ENCODE measurements at places on chromosomes 13 and 19. TPM values are rescaled to one million over a fixed set of nuclear protein-coding genes. Genes with fewer than 3 reads are reported as not detected.

DNA sequence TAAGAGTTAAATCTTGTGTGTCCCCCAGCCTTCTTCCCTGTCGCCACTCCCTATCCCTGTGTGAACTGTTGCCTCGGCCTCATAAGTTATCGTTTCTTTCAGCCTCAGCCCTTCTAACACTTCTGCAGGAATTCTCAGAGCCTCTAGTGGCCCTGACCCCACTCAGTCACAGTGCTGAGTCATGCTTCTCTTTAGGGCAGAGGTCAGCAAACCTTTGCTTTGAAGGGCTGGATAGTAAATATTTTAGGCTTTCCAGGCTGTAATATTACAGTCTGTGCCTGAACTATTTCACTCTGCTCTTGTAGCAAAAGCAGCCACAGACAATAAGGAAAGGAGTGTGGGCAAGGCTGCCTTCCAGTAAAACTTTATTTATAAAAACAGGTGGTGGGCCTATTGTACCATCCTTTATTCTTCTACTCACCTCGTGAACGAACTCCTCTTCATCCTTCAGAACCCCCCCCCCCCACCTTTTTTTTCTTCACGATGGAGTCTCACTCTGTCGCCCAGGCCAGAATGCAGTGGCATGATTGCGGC, 22.1 kb downstream of the MYO9B start:
- no peak for DNase-seq

- DNase-seq = no peak
Measured at GRCh38 chr13:22758245-22758644, 422.5 kb upstream of the SGCG start.

The CDC42EP5 gene
- 0.61 TPM for total RNA-seq

DNA sequence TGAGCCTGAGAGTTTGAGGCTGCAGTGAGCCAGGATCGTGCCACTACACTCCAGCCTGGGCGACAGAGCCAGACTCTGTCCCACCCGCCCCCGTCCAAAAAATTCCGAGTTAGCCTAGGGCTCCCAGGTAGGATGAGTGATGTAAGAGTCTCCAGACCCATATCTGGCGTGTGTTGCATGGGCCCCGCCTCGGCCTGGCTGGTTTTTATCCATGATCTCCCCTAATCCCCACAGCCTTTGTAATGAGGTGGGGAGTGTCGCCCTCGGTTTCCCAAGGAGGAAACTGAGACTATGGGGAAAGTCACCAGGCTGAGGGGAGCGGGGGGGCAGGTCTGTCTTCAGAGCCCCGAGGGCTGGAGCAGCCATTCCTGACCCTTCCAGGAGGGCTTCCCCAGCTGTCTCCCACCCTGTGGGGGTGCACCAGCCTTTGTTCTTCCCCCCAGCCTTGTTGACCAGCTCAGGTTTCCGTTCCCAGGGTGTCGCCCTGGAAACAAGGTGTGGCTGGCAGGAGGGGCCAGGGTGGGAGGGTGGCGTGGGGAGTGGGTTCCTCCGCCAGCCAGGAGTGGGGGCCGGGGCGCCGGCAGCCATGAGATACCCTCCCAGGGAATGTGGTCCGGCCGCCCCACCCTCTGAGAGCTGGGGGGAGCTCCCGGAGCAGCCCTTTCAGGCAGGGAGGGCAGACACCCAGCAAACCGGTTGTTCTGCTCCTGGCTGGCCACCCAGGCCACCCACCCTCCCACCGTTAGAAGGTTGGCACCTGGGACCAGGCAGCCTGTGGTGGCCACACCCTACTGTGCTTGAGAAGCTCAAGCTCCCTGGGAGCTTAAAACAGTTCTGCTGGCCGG, 11.5 kb downstream of the MYH14 start:
- no peak for DNase-seq

GRCh38 chr13:46334035-46334822, 52.8 kb downstream of the RUBCNL start:
- no peak for DNase-seq

DNA sequence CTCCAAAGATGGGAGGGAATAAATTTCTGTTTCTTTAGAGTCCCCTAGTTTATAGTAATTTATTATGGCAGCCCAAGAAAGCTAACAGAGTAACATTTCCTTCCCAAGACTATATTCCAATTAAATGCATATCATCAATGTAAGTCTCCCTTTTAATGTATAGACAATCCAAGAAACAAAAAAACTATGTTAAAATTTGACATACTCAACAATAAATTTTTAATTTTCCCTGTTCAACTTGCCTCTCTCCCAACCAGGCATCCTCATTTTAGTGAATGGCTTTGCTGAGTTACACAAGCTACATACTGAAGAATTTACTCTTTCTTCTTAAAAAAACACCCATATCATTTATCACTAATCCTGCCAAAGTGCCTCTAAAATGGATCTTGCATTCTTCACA, 1357.7 kb downstream of the PCDH9 start:
- DNase-seq = no peak

DNA sequence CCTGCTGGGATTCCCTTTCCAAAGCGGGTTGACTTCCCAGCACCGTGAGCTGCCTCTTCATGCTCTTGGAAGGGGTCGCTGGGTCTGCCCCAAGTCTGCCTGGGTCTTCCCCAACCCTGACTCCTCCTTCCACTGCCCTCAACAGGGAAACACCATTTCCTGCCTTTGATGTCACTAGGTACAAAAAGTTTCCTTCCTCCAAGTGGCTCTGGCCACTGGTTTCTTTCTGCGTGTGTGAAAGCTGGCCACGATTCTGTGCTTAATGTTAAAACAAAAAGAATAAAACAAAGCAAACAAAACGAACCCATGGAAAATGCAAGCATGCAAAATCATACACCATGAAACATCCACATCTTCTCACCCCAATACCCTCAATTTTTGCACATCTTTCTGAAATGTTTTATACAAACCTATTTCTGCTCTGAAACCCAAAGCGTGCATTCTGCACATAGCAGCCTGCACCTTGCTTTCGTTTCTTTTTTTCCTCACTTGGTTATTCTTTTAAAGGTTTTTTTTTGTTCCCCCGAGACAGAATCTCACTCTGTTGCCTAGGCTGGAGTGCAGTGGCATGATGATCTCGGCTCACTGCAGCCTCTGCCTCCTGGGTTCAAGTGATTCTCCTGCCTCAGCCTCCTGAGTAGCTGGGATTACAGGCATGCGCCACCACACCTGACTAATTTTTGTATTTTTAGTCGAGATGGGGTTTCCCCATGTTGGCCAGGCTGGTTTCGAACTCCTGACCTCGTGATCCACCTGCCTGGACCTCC, 12.5 kb upstream of the TNFSF9 start:
- DNase-seq = peak; percentile 76

The UBA52 gene
- total RNA-seq = 1,325 TPM

GRCh38 chr13:25928941-25929505, 122.8 kb downstream of the SHISA2 start:
- no peak for DNase-seq

- no peak for DNase-seq
Measured at GRCh38 chr19:55684946-55685681, 10.1 kb downstream of the EPN1 start.

- no peak for DNase-seq
Measured at GRCh38 chr19:15828121-15828610, 12.7 kb upstream of the OR10H1 start.

- DNase-seq = no peak
Measured at GRCh38 chr19:13797870-13798269, 2.6 kb downstream of the ZSWIM4 start.

- no peak for DNase-seq
Measured at GRCh38 chr19:45154064-45154827, 6.5 kb downstream of the NKPD1 start.

- DNase-seq = no peak
Measured at GRCh38 chr19:18771328-18772242, 19.5 kb downstream of the COMP start.

DNA sequence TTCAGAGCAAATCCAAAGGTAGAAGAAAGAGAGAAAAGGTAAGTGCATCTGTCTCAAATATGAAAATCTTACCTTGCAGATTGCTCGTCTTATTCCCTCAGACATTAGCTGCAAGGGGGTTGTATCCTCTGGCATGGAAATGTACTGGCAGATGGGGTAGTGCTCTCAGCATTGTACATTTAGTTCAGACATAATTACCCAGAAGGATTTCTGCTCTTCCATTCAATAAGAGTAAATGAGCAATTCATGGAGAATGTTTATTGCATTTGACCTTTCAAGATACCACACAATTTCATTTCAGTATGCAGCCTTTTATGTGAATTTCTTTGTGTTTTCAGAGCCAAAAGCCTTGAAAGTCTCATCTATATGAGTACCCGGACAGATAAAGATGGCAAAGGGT, 63.8 kb downstream of the SCEL start:
- DNase-seq = no peak

The SGCG gene
- total RNA-seq = not detected

GRCh38 chr19:12205296-12205695, 42.4 kb downstream of the ZNF136 start:
- DNase-seq = no peak

The MBD3L3 gene
- total RNA-seq = not detected

The FFAR1 gene
- total RNA-seq = not detected

DNA sequence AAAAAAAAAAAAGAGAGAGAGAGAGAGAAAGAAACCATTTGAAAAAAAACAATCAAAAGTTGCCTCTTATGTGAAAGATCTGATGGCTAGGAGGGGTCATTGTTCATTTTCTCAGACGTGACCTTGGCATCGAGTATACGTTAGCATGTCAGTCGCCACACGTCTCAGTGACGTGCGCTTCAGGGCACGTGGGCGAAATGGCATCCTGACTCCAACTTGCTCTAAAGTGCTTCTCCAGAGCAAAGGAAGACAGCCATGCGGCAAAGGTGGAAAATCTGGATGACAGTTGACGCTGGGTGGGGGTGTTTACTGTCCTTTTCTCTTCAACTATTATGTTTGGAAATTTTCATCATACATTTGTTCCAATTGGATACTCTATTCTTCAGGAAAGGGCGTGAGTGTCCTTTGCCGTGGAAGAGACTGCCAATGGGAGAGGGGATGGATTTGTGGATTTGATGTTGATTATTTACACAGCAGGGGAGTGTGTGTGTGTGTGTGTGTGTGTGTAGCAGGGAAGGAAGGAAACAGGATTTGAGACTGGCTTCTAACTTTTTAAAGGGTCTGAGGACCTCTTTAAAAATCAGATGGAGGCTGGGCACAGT, 25.0 kb downstream of the KLF2 start:
- DNase-seq = no peak

The SPIB gene
- 0.23 TPM for total RNA-seq

DNA sequence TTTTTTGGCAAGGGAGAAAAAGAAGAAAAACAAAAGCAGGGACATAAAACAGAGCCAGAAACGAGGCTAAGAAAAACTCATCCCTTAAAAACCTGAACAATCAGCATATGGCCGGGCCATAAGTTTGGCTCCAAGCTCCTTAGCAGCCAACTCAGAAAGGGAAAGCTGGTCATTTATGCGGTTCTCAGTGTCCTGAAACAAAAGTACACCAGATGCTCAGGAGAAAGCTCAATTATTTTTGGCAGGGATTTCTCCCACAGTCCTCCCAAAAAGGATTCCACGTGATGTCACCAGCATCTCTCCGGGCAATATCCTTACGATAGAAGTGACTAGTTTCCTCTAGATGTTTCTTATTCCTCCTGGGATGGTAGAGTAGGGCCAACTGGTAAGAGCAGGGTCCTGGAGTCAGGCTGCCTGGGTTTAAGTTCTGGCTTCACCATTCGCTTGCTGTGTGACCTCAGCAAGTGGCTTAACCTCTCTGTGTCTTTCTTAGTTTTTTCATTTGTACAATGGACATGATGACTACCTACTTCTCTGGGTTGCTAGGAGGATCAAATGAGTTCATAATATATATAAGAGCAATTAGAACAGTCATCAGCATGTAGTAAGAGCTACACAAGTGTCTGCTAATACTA, 34.0 kb downstream of the PIN1 start:
- DNase-seq = no peak

The B3GNT8 gene
- total RNA-seq = 3.2 TPM

- no peak for DNase-seq
Measured at GRCh38 chr19:44947041-44947581, 1.3 kb downstream of the APOC2 start.

- peak; percentile 49 for DNase-seq
Measured at GRCh38 chr19:1315470-1316166, 29.9 kb downstream of the EFNA2 start.

DNA sequence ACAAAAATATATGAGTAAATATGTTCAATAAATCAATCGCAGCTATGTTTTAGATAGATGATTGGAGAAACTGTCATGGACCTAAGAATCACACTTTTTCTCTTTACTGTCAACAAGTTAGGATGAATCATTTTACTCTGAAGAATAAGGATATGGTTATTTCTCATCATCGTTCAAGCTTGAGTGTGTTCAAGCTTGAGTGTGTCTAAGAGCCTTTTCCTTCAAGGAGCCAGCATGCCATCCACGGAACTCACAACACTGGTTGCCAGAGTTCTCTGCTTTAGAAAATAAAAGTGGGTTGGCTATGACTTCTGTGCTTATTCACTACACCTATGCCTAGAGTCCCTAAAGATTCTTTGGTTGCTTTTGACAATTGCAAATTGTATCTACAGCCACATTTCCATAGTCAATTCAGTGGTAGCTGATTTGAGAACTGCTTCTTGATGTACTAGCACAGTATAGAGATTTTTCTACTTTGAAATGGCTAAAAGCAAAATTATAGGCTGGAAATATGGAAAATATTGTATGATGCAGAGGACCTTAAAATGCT, 58.1 kb upstream of the SCEL start:
- no peak for DNase-seq

The TEX101 gene
- not detected for total RNA-seq

DNA sequence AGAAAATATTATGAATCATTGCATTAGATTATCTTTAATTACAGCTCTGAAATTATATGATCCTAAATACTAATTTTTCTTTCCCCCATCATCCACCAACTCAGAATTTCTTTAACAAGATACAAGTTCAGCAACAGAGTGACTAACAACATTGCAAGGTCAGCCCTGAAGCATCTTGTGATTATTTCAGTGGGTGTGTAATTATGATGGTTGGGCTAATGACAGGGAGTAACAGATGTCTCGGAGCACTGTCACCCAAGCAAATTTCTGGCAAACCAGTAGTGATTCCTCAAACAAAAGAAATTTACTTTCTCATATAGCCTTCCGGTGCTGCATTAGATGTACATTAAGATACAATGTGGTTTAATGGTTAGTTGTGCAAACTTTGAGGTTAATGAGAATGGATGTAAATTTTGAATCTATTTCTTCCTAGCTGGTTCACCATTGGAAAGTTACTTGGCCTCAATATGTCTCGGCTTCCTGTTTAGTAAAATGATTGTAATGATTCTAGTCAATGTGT, 238.9 kb downstream of the ITGBL1 start:
- no peak for DNase-seq

DNA sequence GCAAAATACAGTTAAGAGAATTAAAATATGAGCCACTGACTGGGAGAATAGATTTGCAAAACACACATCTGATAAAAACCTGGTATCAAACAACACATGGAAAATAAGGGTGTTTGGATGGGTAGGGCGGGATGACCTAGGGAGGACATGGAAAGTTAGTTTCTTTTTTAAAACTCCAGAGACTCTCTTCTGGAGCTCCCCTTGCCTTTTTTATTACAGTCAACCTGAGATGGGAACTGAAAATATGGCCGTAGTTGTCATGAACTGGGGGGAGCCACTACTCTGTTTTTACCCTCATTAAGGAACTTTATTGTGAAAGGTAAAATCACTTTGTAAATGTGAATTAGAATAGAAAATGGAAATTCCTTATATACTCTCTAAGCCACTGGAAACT, 113.0 kb downstream of the ATP11A start:
- no peak for DNase-seq

The CPT1C gene
- 1.6 TPM for total RNA-seq

All from activated CD8-positive, alpha-beta memory T cell treated with anti-CD3 and anti-CD28 coated beads, Interleukin-2, amount 10 ng/mL, durations not matched to agents 7 days and 5 days (primary cell).